ENCODE measurements at places on chromosomes 4 and X. TPM values are rescaled to one million over a fixed set of nuclear protein-coding genes. Genes with fewer than 3 reads are reported as not detected.

Gene CTAG1A
- total RNA-seq = not detected

Gene PNCK
- total RNA-seq = 10.0 TPM

- DNase-seq = no peak
These were observed 25.8 kb upstream of the PBDC1 start for GRCh38 chrX:76147106-76147505.

DNA sequence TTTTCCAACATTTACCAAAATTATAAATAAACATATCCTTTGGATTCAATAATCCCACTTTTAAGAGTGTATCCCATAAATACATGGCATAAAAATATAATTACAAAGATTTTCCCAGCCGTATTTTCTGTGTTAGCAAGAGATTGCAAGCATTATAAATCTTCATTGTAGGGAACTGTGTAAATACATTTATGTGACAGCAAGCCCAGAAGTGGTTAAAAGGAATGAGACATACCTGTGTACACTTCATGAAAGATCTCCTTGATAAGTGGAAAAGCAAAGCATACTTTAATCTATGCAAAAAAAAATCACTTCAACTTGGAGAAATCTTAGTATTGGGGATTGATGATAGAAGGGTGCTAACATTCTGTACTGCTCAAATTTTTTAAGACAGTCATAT lies 173.1 kb downstream of the GASK1B start:
- no peak for DNase-seq

DNA sequence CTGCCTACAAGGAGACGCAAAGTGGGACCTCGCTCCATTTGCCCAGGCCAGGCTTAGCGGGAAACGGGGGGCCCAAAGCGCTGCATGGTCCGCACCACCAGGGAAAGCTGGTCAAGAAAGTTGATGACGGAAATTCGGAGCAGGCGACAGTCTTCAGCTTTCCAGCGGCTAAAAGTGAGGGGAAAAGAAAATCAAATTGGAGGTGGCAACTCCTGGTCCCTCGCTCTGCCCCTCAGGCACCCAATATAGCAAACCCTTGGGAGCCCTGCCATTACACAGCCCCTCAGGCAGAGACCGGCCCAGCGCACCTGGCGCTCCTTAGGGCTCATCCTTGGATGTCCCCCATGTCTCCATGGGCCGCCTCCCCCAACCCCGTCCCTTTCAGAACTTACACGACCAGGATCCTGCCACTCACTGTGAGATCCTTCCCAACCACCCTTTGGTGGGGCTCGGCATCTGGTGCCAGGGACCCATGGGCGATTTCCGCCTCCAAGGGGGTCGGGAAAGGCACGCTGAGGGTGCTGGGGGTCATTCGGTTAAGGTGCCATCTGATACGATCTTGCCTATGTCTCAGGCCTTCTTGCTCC lies 1.1 kb downstream of the LAGE3 start:
- DNase-seq = no peak

DNA sequence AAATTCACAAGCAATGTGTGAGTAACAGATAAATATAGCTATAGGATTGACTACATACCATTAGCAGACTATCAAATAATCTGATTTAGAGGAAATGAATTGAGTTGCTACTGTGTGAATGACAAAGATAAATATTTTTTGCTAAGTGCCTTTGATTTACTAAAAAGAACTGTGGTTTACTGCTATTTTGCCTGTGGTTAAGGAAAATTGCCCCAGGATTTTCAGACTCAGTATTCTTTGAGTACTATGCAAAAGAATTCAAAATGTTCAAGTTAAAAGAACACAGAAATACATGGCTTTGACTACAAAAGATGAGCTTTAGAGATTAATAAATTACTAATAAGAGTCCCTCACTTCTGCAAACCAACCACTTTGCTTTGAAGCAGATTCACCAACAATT lies 853.8 kb downstream of the ADGRL3 start:
- DNase-seq = no peak

Data from right cardiac atrium (tissue), 5 donors.